ENCODE measurements at places on chromosomes 13 and 19.

GRCh38 chr19:47324502-47324901 lies 7.5 kb upstream of the C5AR2 start:
- DNase-seq, result peak; percentile 11

GRCh38 chr19:14148751-14149410 lies 12.5 kb upstream of the ASF1B start:
- no peak for DNase-seq

DNA sequence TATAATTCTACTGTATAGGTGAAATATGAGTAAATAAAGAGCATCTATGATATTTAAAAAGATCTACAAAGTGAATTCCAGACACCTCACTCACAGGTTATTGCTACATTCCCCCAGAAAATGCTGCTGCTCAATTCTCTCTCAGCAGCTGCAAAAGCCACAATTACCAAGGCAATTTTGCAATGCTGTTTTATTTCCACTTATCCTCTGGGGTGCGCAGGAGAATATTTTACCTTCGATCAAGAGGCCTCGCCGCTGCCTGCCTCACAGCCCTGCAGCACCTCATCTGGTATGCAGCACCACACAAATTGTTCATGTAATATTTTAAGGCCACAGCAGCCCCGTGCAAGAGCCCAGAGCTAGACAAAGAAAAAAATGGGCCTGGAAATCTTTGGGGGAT lies 333.2 kb downstream of the DNAJC15 start:
- DNase-seq, result peak; percentile 46

- peak; percentile 75 for DNase-seq
Measured at GRCh38 chr19:8050274-8051096, 2.1 kb upstream of the CCL25 start.

DNA sequence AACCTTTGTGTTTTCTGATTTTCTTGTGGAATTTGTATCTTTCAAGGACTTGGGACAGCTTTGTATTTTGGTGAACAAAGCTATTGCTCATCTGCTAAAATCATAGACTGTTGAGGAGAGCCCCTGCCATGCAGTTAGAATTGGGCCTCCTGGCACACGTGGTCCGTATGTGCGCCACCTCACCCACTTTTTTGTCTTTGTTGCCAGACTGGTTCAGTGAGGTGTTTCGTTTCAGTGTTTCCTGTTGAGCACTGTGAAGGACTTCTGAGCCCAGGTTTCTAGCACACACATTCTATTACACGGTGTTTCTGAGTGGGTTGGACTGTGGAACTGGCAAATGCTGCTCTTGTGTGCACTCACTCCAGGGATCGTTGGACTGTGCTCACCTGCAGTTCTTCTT lies 37.6 kb upstream of the RNF113B start:
- no peak for DNase-seq

GRCh38 chr19:1206864-1207450 lies 1.4 kb downstream of the STK11 start:
- no peak for DNase-seq

DNA sequence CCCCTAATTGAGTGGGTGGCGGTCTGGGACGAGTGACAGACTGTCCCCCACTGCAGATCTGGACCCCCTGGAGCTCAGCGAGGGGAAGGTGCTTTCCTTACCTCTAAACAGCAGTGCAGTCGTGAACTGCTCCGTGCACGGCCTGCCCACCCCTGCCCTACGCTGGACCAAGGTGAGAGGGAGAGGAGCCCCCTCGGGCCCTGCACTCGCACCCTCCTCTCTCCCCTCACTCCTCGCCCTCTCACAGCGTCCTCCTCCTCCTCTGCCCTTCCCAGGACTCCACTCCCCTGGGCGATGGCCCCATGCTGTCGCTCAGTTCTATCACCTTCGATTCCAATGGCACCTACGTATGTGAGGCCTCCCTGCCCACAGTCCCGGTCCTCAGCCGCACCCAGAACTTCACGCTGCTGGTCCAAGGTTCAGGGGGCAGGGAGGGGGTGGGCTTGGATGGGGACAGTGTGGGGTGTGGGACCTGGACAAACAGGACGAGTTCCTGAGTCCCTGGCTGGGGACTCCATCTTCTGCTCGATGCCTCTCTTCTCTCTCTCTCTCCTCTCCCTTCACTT lies 9.6 kb downstream of the BCAM start:
- no peak for DNase-seq
